T47D (cell line): ENCODE measurements at places on chromosomes 6 and 20.
A peak's percentile ranks its signal among the peaks of the same experiment; 100 is the strongest.

DNA sequence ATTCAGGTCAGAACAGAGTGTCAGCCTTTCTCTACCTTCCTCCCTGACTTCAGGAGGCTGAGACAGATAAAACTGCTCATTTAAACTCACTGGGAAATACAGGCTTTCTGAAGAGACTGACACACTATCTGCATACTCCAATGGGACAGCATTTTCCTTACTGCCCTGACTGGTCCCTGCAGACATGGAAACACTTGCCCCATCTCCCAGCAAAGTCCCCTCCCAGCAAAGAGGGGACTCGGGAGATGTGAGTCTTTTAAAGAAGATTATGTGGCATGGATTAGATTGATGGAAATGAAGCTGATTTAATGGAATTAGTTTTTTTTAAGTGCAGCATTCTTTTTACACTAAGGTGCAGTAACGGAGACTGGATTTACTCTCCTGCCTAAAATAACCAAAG is 90.8 kb downstream of the CFAP61 start:
- DNase-seq = no peak

DNA sequence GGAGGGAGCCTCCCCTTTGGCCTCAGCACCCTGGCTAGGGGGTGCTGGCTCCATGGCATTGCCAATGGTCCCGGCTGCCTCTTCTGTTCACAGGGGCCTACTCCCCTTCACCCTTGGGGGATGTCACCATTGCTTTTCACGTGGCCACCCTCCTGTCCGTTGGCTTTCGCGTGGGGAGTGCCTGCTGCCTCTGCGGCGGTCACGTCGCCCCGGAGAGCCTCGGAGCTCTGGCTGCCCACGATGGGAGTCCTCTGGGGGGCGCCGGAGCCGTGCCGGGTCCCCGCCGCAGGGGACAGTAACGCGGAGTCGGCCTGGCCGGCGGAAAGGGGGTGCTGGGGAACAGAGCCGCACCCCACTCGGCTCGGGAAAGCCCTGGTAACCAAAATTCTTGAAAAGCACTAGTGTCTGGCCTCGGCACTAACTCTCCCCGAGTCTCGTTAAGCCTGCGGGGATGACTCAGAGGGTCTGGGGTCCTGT is 661 bp upstream of the HEBP2 start:
- no peak for DNase-seq

DNA sequence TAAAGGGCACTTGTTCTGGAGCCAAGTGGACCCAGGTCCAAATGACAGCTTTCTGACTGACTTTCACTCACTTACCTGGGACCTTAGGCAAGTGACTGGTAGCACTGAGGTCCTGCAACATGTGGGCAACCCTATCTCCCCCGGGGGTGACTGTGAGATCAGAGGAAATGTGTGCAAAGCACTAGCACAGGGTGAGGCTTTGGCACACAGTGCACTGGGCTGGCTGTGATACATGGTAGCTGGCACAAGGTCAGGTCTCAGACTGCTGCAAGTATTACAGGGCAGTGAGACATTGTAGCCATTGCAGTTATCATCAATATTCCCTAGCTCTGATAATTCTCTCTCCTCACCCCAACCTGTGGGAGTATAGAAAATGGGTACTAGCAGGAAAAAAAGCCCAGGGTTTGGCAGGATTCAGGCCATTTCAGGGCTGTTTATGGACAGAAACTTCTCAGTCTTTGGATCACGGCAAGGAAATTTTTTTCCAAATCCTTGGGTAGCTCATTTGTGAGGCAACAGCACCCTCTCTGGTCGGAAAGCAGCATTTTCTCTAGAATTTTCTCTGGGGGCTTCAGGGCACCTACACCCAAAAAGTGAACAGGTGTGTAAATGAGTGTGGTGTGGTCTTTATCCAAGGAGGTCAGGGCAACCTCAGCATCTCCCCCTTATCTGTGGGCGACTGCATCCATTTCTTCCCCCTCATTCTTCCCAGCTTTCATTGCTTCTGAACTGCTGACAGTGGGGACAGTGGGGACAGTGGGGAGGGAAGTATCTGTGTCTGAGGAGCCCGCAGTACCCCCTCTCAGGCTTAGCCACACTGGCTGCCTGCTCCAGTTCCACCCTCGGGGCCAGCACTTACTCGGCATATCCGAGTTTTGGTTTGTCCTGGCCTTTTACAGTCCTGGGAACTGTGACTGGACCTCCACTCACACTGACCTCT is 148.7 kb upstream of the PHACTR3 start:
- DNase-seq = peak; percentile 56

DNA sequence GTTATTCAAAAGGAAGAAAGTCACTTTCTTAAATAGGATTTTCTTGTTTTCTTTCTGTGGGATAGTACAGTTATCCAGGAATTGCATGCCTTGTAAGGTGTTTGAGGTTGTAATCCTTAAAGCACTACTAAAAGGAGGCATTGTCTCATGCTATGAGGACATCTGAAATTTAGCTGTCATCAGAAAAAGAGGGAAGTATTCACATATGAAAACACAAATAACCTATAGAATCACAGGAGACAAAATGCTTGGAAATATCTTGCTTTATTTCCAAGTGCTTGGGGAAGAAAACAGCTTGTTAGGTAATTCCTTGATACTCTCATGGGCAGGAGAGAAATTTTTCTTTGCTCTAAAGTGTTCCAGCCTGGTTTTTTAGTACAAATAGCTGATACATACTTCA is 40.1 kb downstream of the HECA start:
- DNase-seq = no peak
